ENCODE measurements at places on chromosomes 2 and 18.

GRCh38 chr18:69490813-69491212, 90.1 kb downstream of the DOK6 start:
- no peak for DNase-seq

- DNase-seq: no peak
Measured at GRCh38 chr18:48026216-48026615, 95.8 kb upstream of the SMAD2 start.

DNA sequence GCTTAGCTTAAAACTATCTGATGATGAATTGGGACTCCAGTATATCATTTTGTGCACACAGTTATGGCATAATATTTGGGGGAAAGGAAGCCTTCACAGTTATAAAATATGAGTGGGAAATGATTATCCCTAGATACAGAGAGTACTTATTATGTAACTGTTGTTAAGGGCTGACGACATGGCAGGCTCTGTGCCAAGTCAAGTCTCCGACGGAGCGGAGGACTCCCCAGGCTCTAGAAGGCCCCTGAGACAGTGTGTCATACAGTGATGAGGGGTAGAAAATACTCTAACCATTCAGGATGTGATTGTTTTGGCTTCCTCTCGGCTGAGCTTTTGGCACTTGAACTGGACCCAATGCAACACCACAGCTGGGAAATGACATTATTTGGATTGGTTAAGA, 211.8 kb downstream of the SLC8A1 start:
- DNase-seq: peak; percentile 10

- DNase-seq: no peak
Measured at GRCh38 chr2:203498161-203498560, 36.9 kb downstream of the RAPH1 start.

- DNase-seq: no peak
Measured at GRCh38 chr2:123715467-123715982, 309.6 kb upstream of the CNTNAP5 start.

DNA sequence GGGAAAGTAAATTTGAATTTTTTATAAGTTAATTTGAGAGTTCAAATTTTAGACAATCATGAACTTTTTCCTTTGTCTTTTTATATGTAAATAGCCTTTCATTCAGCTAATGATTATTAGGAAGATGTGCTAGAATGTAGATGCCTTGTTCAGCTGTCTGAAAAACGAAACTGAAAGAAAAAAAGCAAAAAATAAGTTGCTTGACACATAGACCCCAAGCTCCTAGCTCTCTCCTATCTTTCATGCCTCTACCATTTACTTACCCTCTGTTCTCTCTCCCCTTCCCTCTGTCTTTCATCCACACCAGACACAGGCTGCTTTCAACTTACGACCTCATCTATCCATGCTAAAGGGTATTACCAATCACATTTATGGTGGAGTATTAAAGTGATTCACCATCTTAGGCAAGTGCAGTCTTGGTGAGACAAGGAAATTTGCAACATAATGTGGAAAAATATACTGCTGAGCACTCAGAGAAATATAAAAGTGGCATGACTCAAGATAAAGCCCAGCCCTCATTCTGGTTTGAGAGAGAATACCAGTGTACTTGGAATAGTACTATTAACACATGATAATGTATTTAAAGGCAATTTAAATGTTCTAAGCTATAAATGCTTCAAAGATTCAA, 425.6 kb downstream of the SUCLG1 start:
- DNase-seq: no peak

- DNase-seq: no peak
Measured at GRCh38 chr2:118974103-118974993, 32.4 kb downstream of the MARCO start.

GRCh38 chr2:128260239-128261138, 58.2 kb downstream of the HS6ST1 start:
- DNase-seq: no peak

- no peak for DNase-seq
Measured at GRCh38 chr2:207925601-207926000, 99.7 kb downstream of the PLEKHM3 start.

GRCh38 chr18:54983041-54983686, 23.9 kb upstream of the CCDC68 start:
- peak; percentile 44 for DNase-seq

DNA sequence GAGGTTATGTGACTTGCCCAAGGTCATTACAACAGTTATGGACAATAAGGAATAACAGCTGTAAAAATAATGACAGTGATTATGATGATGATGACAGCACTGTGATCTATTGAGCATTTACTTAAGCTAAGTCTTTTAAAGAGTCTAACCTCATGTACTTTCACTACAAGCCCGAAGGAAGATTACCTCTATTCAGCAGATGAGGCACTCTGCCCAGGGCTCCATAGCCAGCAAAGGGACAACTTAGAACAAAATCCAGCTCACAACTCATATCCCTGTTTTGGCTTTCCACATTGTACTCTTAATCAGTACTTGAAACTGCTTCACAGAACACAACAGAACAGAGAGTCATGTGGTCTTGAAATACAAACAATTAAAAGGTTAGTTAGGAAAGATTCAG, 290.2 kb downstream of the ZNF385B start:
- no peak for DNase-seq

GRCh38 chr2:72993933-72994280, 76.6 kb downstream of the EMX1 start:
- no peak for DNase-seq

GRCh38 chr18:79782566-79783308, 15.0 kb upstream of the KCNG2 start:
- DNase-seq: no peak

DNA sequence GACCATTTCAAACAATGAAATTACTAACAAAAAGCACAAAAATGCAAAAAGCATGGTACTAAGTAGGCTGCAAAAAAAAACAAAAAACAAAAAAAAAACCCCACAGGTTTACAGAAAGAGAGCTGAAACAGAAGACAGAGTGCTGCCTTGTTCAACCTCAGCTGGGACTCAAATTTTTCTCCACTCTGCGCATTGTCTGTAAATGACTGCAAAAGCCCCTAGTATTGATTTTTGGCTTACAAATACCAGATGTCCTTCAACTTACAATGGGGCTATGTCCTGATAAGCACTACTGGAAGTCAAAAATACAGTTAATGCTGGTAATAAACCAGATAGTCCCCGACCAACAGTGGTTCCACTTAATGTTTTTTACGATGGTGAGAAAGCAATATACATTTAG, 42.2 kb downstream of the UBE2E3 start:
- DNase-seq: no peak

DNA sequence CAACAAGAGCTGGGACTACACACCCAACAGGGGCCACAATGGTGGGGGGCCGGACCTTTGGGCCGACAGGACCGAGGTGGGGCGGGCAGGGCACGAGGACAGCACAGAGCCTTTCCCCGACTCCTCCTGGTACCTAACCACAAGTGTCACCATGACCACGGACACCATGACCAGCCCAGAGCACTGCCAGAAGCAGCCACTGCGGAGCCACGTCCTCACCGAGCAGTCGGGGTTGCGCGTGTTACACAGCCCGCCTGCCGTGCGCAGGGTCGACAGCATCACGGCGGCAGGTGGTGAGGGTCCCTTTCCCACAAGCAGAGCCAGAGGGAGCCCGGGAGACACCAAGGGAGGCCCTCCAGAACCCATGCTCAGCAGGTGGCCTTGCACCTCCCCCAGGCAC, 119.5 kb downstream of the MTCL1 start:
- no peak for DNase-seq

- DNase-seq: no peak
Measured at GRCh38 chr18:74778191-74778847, 180.6 kb downstream of the ZNF407 start.

DNA sequence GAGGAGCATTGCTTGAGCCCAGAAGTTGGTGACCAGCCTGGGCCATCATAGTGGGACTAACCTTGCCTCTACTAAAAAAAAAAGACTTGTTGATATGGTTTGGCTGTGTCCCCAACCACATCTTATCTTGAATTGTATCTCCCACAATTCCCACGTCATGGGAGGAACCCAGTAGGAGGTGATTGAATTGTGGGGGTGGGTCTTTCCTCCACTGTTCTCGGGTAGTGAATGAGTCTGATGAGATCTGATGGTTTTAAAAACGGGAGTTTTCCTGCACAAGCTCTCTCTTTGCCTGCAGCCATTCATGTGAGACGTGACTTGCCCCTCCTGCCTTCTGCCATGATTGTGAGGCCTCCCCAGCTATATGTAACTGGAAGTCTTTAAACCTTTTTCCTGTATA, 47.0 kb downstream of the PROC start:
- DNase-seq: no peak

GRCh38 chr2:132400169-132400900, 16.3 kb upstream of the GPR39 start:
- DNase-seq: no peak

DNA sequence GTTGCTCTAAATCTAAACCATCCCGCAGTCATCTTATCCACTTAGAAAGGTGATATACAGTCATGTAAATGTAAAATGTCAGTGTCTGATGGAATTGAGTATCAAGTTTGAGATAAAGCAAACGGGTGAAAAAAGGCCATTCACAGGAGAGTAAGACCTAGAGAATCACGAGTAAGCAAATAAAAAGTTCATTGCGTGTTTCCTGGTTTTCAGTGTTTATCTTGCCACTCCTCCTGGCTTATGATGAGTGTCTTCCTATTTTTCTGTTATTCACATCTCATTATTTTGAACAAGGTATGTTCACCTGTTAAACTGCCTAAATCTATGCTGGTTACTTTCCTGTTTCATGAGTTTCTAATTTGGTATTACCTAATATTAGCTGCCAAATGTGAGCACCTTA, 68.8 kb downstream of the ITGA4 start:
- DNase-seq: no peak

- peak; percentile 11 for DNase-seq
Measured at GRCh38 chr2:75561566-75562512, 1.1 kb upstream of the EVA1A start.

DNA sequence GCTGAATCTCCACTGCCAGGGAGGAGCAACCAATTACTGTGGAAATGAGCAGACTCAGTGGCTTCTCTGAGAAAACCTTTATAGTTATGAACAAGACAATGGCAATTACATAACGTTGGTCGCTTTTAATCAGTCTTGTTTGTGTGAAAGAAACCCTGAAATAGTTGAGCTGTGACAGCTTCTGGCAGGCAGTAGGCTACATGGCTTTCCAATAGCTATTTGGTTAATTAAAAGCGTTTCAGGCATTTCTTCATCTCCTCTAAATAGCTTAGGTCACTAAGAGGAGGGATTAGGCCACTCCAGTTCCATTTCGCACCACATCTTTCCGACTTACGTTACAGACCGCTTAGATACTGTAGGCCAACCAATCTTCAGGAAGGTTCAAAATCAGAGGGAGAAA, 794.4 kb upstream of the ID2 start:
- no peak for DNase-seq

DNA sequence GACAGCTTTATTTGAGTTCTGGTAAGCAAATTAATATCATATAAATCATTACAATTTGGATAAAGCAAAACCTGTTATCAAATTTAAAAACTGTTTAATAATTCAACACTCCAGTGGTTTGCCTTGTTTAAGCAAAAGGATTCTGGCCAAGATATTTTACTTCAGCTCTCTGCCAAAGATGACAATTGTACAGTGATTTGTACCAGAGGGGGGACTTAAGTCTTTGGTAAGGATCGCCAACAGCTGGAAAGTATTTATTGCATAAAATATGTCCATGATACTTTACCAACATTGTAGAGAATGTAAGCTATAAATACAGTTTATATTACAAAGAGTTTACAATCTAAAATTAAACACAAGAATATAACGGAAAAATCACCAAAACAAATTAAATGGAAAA, 13.8 kb downstream of the PREPL start:
- DNase-seq: no peak

DNA sequence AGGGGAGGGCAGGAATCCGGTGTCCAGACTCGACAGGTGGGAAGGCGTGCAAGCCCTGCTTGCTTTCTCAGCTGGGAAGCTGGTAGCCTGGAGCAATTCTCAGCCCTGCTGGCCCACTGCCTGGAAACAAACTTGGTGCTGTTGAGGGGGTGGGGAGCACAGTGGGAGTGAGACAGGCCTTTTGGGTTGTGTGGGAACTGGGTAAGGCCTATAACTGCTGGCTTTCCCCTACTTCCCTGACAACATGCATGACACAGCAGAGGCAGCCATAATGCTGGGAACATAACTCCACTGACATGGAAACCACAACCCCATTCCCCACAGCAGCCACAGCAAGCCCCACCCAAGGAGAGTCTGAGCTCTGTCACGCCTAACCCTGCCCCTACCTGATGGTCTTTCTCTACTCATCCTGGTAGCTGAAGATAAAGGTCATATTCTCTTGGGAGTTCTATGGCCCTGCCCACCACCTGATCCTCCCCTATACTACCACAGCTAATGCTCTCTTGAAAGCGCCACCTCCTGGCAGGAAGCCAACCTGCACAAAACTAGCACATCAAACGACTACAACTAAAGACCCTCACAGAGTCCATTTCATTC, 122.9 kb upstream of the ACVR1C start:
- no peak for DNase-seq

GRCh38 chr2:190537765-190538164, 3.2 kb upstream of the NEMP2 start:
- DNase-seq: no peak

DNA sequence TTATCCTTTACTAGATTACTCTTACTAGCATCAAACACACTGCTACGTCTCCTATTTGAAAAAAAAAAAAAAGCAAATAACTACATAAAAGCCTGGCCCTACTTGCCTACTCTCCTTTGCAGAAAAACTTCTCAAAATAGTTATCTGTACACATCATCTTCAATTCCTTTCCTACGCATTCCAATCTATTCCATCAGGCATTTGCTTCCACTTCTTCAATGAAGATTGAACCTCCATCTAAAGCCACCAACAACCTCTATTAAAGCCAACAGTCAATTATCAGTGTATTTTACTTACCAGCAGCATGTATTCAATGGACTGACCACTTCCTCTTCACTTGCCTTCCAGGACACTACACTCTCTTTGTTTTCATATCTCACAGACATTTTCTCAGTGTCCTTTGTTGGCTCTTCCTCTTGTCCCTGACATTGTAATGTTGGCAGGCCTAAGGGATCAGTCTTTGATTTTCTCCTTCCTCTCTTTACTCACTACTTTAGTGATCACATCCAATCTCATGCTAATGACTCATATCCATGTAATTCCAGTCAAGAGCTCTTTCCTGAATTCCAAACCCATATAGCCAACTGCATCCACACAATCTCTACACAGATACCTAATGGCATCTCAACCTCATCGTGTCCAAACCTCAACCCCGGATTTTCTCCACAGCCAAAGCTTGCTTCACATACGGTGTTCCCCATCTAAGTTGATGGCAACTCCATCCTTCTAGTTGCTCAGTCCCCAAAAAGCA, 131.3 kb downstream of the CCDC148 start:
- DNase-seq: no peak

DNA sequence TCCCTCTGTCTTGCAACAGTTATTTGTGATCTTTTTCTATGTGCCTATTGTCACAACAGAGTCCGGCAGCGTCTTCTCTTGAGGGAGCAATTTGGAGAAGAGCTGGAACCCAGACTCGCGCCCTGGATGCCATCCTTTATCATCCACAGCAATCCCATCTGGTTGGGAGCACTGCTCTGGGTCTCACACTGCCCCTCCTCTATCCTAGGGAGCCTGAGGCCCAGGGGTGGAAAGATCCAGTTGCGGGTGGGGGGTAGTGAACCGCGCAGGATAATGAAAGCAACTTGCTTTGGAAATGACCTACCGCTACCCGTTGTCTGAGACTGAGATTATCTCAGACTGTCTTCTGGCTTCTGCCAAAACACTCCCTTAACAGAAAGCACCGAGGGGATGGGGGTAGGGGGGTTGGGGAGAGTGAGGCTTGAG, 713 bp downstream of the WBP1 start:
- DNase-seq: peak; percentile 60

GRCh38 chr2:126736133-126736874, 80.3 kb downstream of the GYPC start:
- DNase-seq: no peak

GRCh38 chr18:36128907-36129299, 237 bp downstream of the SLC39A6 start:
- DNase-seq: no peak
